ENCODE measurements at places on chromosomes 3 and 15. TPM values are rescaled to one million over a fixed set of nuclear protein-coding genes. Genes with fewer than 3 reads are reported as not detected.

Gene EPB42
- total RNA-seq = not detected

DNA sequence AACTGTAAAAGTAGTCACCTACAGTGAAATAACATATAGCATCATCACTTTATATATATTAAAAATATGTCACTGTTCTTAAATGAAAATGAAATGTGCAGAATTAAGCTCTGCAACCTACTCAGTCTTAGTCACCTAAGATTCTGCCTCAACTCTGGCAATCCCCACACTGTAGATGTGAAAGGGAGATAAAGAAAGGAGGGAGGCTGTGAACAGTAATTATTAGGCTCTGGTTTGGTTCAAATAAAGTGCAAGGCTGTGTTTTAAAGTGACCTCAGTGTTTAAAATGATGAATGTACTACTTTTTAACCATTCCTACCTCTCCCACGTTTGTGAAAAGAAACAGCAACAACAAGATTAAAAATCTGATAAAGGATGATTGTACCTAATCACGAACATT is 72.2 kb downstream of the ATP8B4 start:
- no peak for DNase-seq

GRCh38 chr3:38268087-38268486 is 2.5 kb downstream of the SLC22A13 start:
- no peak for DNase-seq

- no peak for DNase-seq
Observed at GRCh38 chr3:197573048-197573767, 17.4 kb upstream of the BDH1 start.

DNA sequence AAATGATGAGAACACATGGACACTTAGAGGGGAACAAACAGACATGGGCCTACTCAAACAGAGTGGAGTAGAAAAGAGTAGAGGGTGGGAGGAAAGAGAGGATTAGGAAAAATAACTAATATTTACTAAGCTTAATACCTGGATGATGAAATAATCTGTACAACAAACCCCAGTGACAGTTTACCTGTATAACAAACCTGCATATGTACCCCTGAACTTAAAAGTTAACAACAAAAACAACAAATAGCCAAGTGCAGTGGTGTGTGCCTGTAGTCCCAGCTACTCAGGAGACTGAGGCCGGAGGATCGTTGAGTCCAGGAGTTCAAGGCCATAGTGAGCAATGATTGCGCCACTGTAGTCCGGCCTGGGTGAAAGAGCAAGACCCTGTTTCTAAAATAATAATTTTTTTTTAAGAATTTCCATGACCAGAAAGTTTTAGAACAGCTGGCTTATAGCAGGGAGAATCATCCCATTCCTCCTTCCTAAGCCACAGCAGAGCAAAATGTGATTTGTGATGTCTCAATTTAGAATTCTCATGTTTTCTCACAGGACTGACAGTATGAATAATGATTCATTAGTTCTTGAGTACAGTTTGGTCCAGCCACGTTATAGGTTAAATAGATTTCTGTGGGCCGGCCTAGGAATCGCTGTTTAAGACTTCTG is 150.0 kb downstream of the ZNF609 start:
- no peak for DNase-seq
